ENCODE measurements at places on chromosomes 2 and 18.
A peak's percentile ranks its signal among the peaks of the same experiment; 100 is the strongest.

DNA sequence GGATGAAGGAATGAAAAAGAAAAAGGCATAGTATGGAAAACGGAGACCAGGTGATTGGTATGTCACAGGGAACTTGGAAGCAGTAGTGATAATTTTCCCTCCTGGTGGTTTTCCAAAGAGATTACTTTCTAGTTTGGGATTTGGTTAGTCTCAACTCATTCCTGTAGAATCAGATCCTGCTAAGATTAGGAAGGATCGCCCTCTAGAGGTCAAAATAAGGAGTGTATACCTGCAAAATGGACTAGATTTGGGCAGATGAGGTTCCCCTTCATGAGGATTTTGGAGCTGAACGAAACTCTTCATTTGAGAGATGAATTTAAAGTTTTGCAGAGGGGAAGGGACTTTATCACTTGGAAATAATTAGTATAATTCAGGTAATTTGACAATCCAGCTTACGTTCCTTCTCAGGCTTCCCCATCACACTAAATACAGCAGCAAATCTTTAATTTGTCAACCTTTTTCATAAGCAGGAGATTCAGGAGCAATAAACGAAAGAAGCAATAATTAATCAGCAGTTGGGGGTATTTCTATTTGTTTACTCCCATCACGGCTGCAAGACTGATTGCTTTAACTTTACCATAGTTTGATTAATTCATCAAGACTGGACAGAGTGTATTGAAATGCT lies 65.2 kb downstream of the CCDC195 start:
- peak; percentile 25 for DNase-seq

DNA sequence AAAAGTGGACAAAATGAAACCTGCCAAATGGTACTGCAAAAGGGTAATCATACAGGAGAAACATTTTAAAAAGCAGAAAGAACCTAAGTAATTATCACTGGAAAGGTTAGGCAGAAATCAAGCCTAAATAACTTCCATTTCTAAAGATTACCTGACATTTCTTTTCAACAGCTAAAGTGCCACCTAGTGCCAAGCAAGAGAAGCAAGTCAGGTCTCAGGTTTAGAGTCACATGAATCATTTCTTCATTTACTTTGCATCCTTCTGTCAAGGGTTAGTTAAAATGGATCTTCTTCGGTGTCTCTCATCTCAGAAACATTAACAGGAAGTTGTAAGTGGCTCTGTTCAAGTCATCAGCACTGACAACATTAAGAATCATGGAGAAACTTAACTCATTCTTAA lies 90.3 kb downstream of the AKAIN1 start:
- no peak for DNase-seq

DNA sequence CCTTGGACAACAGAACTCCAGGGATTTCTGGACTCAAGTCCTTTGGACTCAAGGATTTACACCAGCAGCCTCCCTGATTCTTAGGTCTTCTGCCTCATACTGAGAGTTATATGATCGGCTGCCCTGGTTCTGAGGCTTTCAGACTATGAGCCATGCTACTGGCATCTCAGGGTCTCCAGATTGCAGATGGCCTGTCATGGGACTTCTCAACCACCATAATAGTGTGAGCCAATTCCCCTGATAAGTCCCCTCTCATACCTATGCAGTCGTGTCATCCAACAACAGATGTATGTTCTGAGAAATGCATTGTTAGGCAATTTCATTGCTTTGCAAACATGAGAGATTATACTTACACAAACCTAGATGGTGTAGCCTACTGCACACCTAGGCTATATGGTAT lies 61.4 kb upstream of the MSTN start:
- DNase-seq: peak; percentile 48

DNA sequence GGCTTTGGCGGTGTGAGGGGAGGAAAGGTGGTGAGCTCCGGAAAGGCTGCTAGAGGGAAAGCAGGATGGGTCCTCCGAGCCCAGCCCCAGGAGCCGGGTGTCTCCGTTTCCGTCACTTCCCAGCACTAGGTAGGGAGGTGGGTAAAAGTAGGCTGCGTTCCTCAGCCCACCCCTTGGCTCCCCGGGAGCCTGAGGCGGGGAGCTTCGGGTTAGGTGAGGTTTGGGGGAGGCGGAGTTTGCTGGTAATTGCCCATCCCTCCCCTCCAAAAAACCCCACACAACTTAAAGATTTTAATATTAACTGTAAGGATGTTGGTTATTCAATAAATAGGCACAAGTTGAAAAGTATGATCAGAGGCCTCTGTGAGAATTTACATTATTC lies 552 bp upstream of the ATF2 start:
- DNase-seq: no peak

DNA sequence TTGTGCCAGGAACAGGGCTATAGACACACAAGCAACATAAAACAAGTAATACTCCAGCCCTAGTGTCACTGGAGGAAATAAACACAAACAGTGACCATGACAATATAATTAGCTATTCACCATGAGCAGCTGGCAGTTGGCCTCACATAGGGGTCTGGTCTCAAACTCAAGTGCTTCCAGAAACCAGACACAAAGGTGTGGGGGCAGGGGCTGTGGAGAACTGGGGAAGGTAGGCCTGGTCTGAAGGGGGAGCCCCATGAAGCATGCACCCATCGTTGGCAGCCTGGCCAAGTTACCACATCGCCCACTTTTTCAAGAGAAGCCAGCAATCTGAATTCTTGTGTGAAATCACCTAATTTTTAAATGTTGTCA lies 49.5 kb upstream of the SP3 start:
- DNase-seq: no peak

GRCh38 chr18:6627645-6628044 lies 101.9 kb upstream of the ARHGAP28 start:
- peak; percentile 26 for DNase-seq

- no peak for DNase-seq
These were observed 322.4 kb downstream of the TNS1 start for GRCh38 chr2:217680381-217680780.

GRCh38 chr2:1968988-1969700 lies 224.8 kb upstream of the PXDN start:
- no peak for DNase-seq

- no peak for DNase-seq
These were observed 39.0 kb downstream of the AQP12A start for GRCh38 chr2:240730501-240731177.

- no peak for DNase-seq
These were observed 181.0 kb downstream of the LDLRAD4 start for GRCh38 chr18:13399511-13399910.

DNA sequence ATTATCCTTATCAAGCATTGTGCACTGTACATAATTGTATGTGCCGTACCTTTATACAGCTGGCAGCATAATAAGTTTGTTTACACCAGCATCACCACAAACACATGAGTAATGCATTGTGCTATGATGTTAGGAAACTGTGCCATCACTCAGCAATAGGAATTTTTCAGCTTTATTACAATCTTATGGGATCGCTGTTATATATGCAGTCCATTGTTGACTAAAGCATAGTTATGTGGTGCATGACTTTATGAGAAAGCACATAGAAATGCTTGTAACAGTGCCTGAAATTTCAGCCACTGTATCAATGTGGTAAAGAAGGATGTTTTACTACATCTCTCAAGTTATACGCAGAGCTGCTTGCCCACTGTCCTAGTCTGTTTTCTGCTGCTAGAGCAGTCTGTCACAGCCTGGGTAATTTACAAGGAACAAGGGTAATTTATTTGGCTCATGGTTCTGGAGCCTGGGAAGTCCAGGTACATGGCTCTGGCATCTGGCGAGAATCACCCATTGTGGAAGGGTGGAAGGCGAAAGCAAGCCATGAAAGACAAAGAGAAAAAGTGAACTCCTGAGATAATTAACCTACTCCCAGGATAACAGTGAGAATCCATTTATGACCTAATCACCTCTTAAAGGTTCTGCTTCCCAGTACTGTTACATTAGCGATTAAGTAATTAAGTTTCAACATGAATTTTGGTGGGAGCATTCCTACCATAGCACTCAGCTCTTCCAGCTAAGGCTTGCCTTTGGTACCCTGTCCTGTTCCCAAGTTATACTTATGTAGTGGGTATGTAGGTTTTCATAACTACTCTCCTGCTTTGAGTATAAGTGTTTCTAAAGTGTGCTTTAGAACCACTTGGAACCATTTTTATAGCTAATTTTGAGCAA lies 4.6 kb downstream of the MAP3K20 start:
- DNase-seq: peak; percentile 58

DNA sequence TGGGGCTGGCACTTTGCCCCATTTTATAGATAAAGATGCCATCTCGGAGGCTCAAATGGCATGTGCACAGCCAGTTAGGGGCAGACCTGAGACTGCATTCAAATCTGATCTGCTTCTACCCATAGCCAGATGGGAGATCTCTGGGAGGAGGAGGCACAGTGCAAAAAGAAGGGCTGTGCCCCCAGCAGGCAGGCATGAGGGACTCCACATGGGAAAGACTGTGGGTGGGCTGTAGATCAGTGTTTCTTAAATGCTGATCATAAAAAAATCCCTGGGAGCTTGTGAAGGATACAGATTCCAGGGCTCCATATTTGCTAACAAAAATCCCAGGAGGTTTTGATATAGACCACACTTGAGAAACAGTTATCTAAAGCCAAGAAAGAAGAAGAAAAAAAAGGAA lies 15.2 kb downstream of the PAX8 start:
- DNase-seq: no peak
